ENCODE measurements at places on chromosomes 7 and 10.

DNA sequence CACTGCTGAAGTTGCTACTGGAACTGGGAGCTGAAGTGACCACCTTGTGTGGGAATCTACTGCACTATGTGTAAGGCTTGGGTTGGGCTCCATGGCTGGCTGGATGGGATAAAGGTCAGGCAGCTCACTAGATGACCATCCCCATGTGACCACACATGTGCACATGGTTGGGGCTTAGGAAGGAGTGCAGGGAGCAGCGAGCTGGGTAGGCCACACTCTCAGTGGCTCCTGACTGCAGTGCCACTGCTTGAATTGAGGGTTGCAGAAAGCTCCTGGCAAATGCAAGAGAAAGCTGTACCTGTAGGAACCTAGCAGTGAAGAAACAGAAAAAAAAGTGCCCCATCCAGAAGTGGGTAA lies 47.5 kb upstream of the AMPH start:
- no peak for DNase-seq

GRCh38 chr10:15585303-15585715 lies 134.4 kb downstream of the ITGA8 start:
- peak; percentile 2 for DNase-seq

DNA sequence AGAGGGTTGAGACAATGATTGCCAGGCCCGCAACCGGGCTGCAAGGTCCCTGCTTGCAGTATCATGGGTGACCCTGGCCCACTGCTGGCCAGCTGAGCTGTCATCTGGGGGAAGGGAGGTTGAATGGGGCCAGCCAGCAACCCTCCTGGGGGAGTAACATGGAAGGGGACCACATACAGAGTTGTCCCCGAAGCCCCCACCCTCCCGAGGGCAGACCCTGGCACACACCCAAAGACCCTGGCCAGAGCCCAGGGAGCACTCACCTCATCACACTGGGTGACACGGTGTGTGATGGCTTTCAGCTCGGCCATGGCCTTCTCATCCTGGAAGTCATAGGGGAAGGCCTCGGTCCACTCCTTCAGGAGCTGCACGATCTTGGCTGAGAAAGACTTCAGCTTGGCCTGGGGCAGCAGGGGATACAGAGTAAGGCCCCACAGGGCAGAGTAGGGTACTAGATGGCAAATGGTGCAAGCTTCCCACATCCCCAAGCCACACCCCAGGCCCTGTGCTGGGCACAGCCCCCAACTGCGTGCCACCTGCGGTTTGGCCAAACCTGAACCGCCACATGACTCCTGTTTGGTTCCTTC lies 63.4 kb downstream of the CSGALNACT2 start:
- DNase-seq: no peak

DNA sequence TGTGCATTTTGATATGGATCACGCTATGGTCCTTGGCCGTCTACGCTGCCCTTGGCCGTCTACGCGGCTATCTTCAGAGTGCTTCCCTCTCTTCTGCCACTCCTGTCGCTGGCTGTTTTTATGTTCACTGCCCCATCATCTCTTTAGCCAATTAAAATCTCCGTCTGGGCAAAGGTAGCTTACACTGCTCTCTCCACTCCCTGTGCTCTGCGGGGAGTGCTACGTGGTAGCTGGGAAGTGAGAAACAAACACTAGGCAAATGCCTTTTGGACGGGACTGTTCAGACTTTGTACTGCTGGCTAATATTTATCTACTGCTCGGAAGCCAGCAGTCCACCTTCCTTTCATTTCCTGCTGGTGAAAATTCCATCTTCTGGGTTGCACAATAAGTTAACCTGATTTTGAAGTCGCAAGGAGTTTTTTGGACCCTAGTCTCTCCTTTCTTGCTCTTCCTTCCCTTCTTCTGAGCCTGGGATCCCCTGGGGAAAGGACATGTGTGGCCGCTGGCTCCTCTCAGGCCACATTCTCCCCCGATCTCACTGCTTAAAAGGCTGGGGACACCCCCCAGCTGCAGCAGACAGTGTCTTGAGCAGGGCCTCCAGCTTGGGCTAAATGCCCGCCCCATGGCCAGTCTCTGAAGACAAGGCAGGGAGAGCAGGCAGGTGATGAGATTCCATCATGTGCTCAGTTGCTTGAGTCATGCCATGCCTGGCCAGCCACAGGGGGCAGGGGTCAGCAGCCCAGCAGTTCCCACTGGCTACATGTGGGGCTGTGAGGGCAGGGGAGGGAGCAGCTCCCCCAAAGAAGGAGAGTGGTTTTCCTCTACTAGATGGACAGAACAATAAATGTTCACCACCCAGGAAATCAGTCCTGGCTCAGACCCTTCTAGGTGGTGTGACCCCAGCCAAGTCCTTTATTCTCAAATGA lies 25.5 kb upstream of the RBM33 start:
- DNase-seq: no peak

DNA sequence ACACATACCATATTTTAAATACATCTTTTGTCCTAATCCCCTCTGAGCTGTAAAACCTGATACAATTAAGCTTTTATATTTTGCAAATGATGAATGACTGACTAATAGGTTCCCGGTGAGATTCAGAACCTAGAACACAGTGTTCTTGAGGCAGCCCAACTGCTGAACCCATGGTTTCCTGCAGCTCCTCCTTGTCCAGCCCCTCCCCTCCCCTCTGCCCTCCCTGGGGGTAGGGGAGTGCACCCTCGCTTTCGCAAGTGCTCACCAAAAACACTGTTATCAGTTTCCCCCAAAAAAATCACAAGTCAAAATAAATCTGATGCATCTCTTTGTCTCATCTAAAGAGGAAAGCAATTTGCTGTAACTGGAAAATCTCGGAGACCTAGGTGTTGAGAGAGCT lies 602.8 kb downstream of the KCNMA1 start:
- DNase-seq: no peak

- DNase-seq: no peak
These were observed 5.5 kb upstream of the LIPN start for GRCh38 chr10:88754287-88754686.

- no peak for DNase-seq
These were observed 12.9 kb downstream of the HTRA1 start for GRCh38 chr10:122474131-122474818.

- DNase-seq: no peak
These were observed 43.0 kb upstream of the GRM3 start for GRCh38 chr7:86600506-86601290.

- DNase-seq: no peak
These were observed 140.9 kb downstream of the ADCYAP1R1 start for GRCh38 chr7:31192986-31193385.

GRCh38 chr7:127578036-127578684 lies 7.2 kb downstream of the GCC1 start:
- no peak for DNase-seq

- DNase-seq: no peak
These were observed 34.1 kb downstream of the HYCC1 start for GRCh38 chr7:22979861-22980260.

GRCh38 chr7:98687111-98687751 lies 70.1 kb downstream of the NPTX2 start:
- no peak for DNase-seq

Measured in CD4-positive, alpha-beta T cell treated with Interleukin-15 for 4 hours (primary cell).